ENCODE measurements at places on chromosomes 11 and 22.

GRCh38 chr11:77187111-77187750 is 59.2 kb downstream of the MYO7A start:
- no peak for DNase-seq

- DNase-seq, result no peak
Observed at GRCh38 chr11:131666617-131667016, 296.2 kb downstream of the NTM start.

- no peak for DNase-seq
Observed at GRCh38 chr11:70538641-70539359, 140.5 kb downstream of the CTTN start.

DNA sequence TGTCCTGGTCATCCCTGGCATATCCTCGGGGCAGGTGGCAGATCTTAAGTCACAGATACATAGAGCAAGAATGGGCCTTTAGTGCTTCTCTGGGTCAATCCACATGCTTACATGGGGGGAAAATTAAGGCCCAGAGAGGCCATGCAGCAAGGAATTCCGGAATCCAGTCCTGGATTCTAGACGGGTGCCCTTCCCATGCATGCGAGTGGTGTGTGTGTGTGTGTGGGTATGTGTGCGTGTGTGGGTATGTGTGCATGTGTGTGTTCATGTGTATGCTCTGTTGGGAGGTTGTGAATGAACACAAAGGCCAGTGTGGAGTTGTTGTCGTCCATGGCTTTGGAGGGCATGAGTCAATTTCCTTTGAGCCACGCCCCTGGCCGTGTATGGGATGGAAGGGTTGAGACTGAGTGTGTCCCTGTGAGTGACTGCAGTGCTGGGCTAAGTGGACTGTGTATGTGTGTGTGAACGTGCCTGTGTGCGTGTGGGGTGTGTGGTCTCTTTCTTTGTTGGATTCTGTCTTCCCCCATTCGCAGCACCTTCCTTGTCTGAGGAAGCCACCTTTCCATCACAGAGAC is 33.4 kb upstream of the EIF3D start:
- DNase-seq, result no peak

DNA sequence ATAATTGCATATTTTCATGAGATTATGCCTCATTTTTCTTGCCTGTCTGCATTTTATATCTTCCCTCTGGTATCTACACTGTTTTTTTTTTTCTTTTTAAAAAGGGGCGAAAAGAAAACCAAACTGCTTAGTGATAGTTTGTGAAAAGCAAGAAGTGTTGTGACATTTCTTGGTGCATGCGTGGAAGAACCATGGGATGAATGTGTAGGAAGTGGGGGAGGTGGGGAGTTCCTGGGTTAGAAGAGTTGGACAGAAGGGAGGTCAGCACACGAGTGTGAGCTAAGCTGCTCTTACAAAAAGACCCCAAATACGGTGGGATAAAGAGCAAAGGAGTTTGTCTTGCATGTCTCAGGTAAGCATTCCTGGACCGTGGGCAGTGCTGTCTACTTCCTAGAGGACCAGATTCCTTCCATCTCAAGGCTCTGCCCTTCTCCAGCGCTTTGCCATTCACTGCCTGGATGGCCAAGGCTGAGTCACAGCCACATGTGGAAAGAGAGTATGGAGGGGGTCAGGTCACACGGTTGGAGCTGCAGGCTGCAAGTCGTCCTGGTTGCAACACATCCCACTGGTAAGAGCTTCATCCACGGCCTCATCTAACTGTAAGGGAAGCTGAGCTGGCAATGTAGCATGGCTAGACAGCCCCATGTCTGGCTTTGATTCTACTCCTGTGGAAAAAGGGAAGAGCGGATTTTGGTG is 300.6 kb downstream of the DDX10 start:
- no peak for DNase-seq

GRCh38 chr11:42200311-42200710 is 740.9 kb upstream of the LRRC4C start:
- no peak for DNase-seq

DNA sequence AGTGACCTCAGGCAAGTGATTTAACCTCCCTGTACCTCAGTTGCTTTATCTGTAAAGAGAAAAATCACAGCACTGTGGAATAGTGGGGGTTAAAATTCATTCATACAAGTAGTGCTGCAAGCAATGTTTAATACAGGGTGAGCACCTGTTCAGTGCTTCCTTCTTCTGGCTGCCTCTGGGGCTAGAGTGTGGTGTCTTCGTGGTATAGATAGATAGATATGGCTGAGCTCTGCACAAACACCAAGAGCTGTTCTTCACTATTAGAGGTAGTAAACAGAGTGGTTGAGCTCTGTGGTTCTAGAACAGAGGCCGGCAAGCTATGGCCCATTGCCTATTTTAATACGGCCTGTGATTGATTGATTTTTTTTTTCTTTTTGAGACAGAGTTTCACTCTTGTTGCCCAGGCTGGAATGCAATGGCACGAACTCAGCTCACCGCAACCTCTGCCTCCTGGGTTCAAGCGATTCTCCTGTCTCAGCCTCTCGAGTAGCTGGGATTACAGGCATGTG is 32.9 kb downstream of the LIMK2 start:
- no peak for DNase-seq

- peak; percentile 17 for DNase-seq
Observed at GRCh38 chr11:64569300-64569970, 21.6 kb upstream of the SLC22A12 start.

GRCh38 chr11:65262381-65262680 is 569 bp downstream of the POLA2 start:
- DNase-seq, result peak; percentile 84
